ENCODE measurements at places on chromosomes 3 and 15.

- H3K27ac ChIP-seq: no peak overlapping the region
- no peaks in the 10 kb centered on the region for H3K4me1 ChIP-seq
- H3K4me3 ChIP-seq: no peak overlapping the region
- no peak for DNase-seq
- no peaks in the 10 kb centered on the region for H3K36me3 ChIP-seq
- H3K27me3 ChIP-seq: peaks cover 3% of the 10 kb centered on the region
Observed at GRCh38 chr3:118781232-118781631, 253.4 kb downstream of the IGSF11 start.

GRCh38 chr3:40639006-40639405, 114.2 kb downstream of the ZNF621 start:
- H3K36me3 ChIP-seq: no peaks in the 10 kb centered on the region
- no peak for DNase-seq
- no peaks in the 10 kb centered on the region for H3K4me1 ChIP-seq
- no peak overlapping the region for H3K27ac ChIP-seq

GRCh38 chr15:71110405-71111180, 4.7 kb upstream of the THSD4 start:
- peaks cover 9% of the 10 kb centered on the region for H3K27me3 ChIP-seq
- peaks cover 5% of the 10 kb centered on the region for H3K4me1 ChIP-seq
- DNase-seq: no peak
- H3K27ac ChIP-seq: no peak overlapping the region

DNA sequence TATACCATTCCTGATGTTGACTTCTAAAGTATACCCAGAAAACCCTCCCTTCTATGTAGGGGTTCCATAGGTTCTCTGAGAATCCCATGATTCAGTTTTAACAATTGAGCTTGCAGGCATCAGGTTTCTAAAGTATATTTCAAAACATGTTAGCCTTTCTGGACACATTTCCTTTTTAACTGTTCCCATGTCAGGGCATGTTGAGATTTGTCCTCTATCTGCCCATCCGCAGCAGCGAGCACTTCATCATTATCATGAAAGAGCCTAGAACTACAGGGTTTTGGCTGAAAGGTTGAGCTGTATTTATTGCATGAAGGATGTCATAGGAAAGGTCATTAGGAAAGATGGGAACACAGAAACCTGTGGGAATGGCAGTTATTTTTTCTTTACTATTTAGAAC, 201.1 kb upstream of the BHLHE40 start:
- no peaks in the 10 kb centered on the region for H3K27me3 ChIP-seq
- H3K4me1 ChIP-seq: peaks cover 67% of the 10 kb centered on the region
- no peak overlapping the region for H3K4me3 ChIP-seq
- DNase-seq: no peak
- peak overlapping the region; percentile 13 for H3K27ac ChIP-seq

- H3K4me3 ChIP-seq: no peak overlapping the region
- H3K27ac ChIP-seq: no peak overlapping the region
- no peaks in the 10 kb centered on the region for H3K4me1 ChIP-seq
- no peak for DNase-seq
- H3K27me3 ChIP-seq: peaks cover 5% of the 10 kb centered on the region
- no peaks in the 10 kb centered on the region for H3K36me3 ChIP-seq
Observed at GRCh38 chr3:8298021-8298954, 203.3 kb upstream of the LMCD1 start.

DNA sequence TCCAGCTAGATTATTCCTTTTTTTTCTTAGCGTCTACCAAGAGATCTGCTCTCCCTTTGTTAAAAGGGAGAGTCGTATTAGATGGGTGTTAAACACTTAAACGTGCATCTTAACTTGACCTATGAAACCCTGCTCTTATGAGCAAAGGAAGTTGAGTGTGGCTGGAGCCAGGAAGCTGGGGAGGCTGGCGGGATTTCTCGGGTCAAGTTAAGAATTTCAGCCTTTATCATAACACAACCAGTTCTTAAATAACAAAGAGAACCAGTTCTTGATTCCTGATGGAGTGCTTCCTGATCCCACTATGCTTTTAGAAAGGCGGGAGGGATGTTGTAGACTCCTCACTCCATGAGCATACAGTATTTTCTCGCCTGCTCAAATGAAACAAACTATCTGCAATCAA, 215.1 kb downstream of the ITPR1 start:
- no peak for DNase-seq
- H3K36me3 ChIP-seq: peaks cover 63% of the 10 kb centered on the region
- no peak overlapping the region for H3K27ac ChIP-seq
- H3K27me3 ChIP-seq: no peaks in the 10 kb centered on the region

DNA sequence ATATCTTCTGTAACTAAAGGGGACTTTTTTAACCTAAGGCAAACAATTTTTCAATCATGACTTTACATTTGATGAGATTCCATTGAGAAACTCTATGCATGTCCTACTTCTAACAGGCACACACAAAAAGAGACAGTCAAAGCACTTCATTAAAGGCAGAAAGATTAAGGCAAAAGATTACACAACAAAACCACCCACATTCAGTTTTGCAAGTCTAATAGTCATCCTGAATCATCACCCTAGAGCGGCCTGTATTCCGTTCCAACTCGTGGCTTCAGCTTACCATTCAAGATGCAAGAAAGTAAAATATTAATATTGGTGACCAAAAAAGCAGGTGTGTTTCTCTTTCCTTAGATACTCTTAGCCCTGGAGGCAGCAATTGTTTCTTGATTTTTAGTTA, 205.9 kb downstream of the P3H2 start:
- H3K4me1 ChIP-seq: no peaks in the 10 kb centered on the region
- no peak for DNase-seq
- no peak overlapping the region for H3K4me3 ChIP-seq

DNA sequence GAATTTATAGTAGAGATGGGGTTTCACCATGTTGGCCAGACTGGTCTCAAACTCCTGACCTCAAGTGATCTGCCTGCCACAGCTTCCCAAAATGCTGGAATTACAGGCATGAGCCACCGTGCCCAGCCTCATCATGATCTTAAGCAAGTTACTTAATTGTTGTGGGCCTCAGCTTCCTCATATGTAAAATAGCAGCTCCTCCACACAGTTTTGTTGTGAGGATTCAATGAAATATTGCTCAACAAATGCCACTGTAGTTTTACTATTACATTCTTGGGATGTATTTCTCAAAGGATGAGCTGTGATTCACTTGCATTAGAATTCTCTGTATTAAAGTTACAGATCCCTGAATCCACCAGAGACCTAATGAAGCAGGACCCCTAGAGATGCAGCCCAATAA, 168.8 kb downstream of the ADAMTS9 start:
- no peaks in the 10 kb centered on the region for H3K36me3 ChIP-seq
- H3K27ac ChIP-seq: no peak overlapping the region
- H3K4me1 ChIP-seq: no peaks in the 10 kb centered on the region
- H3K4me3 ChIP-seq: no peak overlapping the region

DNA sequence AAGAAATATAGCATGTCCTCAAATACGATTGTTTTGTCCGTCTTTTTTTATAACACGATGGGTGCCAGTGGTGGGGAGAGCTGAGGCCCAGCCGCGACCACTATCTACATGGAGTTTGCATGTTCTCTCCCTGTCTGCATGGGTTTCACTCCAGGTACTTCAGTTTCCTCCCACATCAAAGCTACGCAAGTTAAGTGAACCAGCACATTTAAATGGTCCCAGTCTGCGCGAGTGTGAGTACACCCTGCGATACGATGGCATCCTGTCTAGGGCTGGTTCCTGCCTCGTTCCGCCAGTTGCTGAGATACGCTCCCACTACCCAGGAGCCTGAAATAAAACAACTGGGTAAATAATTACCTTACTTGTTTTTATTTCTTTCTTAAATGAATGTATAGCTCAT, 40.6 kb downstream of the ATP13A3 start:
- H3K36me3 ChIP-seq: peaks cover 69% of the 10 kb centered on the region
- no peak overlapping the region for H3K4me3 ChIP-seq
- no peaks in the 10 kb centered on the region for H3K27me3 ChIP-seq
- peaks cover 3% of the 10 kb centered on the region for H3K4me1 ChIP-seq

- H3K27ac ChIP-seq: no peak overlapping the region
- no peaks in the 10 kb centered on the region for H3K27me3 ChIP-seq
- H3K4me1 ChIP-seq: peaks cover 56% of the 10 kb centered on the region
Observed at GRCh38 chr3:33089515-33089914, 7.4 kb downstream of the GLB1 start.

GRCh38 chr3:66133050-66133757, 87.6 kb upstream of the SLC25A26 start:
- H3K36me3 ChIP-seq: no peaks in the 10 kb centered on the region
- H3K4me1 ChIP-seq: no peaks in the 10 kb centered on the region
- no peak overlapping the region for H3K27ac ChIP-seq
- no peaks in the 10 kb centered on the region for H3K27me3 ChIP-seq
- no peak overlapping the region for H3K4me3 ChIP-seq

DNA sequence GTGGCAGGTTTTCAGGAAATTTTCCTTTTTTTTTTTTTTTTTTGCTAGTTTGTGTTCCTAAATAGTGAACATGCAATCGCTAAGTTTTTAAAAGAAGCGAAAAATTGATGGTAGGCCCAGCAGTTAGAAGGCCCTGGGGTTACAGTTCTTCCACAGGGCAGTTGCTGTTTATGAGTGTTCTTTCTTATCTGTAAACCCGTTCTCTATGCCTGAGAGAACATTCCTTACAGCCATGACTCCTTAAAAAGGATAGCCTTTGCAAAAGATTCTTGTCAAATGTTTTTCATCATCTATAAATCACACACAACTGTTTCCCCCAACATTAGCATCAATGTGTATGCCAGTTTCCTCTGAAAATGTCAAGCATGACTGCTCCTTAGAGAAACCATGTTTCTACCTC, 23.8 kb upstream of the MYZAP start:
- no peak overlapping the region for H3K4me3 ChIP-seq
- peaks cover 28% of the 10 kb centered on the region for H3K4me1 ChIP-seq
- H3K27ac ChIP-seq: no peak overlapping the region
- H3K36me3 ChIP-seq: no peaks in the 10 kb centered on the region
- no peak for DNase-seq

DNA sequence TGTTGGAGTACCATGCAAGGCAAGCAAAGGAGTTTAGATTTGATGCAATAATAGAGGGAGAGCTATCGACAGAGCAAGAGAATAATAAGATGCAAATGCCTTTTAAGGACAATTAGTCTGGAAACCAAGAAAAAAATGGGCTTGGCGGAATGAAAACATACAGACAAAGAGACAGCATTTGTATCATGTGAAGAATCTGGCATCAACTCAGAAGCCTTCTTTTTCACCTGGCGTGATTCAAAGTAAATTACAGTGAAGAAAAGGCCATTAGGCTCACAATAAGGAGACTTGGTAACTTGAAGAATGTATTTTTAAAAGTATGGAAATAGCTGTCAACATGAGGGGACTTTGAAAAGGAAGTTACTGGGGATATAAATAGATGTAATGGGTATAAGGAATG, 521.2 kb upstream of the GOLIM4 start:
- no peaks in the 10 kb centered on the region for H3K4me1 ChIP-seq
- H3K4me3 ChIP-seq: no peak overlapping the region
- no peak overlapping the region for H3K27ac ChIP-seq
- H3K27me3 ChIP-seq: no peaks in the 10 kb centered on the region

DNA sequence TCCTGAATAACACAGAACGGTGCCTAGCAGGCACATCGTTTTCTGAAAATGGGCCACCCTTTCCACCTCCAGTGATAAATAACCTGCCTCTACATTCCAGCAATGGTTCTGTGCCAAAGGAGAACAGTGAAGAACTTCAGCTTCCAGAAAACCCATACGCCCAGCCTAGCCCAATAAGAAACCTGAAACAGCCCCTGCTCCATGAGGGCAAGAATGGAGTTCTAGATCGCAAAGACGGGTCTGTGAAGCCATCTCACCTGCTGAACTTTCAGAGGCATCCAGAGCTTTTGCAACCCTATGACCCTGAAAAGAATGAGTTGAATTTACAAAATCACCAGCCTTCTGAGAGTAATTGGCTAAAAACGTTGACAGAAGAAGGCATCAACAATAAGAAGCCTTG, 61.9 kb downstream of the CGNL1 start:
- no peaks in the 10 kb centered on the region for H3K36me3 ChIP-seq
- peaks cover 10% of the 10 kb centered on the region for H3K27me3 ChIP-seq
- H3K27ac ChIP-seq: no peak overlapping the region

GRCh38 chr15:66254951-66255676, 1.6 kb upstream of the MEGF11 start:
- no peak overlapping the region for H3K27ac ChIP-seq
- H3K4me1 ChIP-seq: peaks cover 13% of the 10 kb centered on the region
- no peak for DNase-seq
- no peak overlapping the region for H3K4me3 ChIP-seq
- peaks cover 65% of the 10 kb centered on the region for H3K27me3 ChIP-seq

DNA sequence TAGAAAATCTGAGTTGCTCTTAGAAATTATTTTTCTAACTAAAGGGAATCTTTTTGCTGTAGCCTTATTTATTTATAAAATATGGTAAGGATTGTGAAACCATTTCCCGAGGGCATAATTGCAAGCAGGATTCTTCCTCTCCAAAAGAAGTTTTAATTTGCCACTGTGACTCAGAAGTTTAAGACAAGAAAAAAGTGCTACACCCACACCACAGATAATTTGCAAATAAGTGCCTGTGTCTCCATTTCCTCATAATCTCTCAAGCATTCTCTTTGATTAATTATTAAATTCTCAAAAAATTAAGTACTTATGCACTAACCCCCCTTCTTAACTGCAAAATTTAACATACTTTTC, 43.6 kb downstream of the RASA2 start:
- no peak for DNase-seq
- peaks cover 39% of the 10 kb centered on the region for H3K4me1 ChIP-seq
- H3K27ac ChIP-seq: peak overlapping the region; percentile 18
- no peaks in the 10 kb centered on the region for H3K27me3 ChIP-seq

All from activated CD4-positive, alpha-beta memory T cell treated with anti-CD3 and anti-CD28 coated beads, Interleukin-2, amount 10 ng/mL, durations not matched to agents 7 days and 5 days (primary cell).